ENCODE measurements at places on chromosomes 16 and 17.

DNA sequence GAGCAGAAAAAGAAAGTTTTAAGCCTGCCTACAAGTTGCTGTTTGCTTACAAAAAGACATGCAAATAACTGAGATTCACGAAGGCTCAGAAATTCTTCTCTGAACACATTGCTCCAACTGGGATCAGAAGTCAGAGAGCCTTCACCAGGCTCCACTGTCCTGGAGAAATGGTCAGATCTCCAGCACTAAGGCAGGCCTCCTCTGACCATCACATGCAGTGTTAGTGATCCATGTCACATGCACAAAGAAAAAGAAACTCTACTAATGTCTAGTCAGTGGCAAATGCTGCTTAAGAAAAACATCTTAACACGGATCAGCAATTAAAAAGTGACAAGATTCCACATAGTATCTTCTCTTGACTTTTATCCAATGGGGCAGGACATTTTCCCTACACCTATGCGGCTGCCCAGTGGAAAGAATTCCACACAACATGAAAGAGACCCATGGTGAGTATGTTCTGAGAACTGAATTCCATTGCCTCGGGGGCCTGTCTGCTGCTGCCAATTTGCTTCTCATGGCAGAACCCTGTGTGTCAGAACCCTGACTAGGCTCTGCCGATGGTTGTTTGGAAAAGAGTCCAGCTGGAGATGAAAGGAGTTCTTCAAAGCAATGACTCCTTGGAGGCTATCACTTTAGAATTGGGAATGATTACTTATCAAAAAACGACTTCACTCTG lies 96.6 kb downstream of the HIC1 start:
- no peak for DNase-seq

- DNase-seq = no peak
These were observed 44.2 kb downstream of the BEAN1 start for GRCh38 chr16:66471264-66471663.

DNA sequence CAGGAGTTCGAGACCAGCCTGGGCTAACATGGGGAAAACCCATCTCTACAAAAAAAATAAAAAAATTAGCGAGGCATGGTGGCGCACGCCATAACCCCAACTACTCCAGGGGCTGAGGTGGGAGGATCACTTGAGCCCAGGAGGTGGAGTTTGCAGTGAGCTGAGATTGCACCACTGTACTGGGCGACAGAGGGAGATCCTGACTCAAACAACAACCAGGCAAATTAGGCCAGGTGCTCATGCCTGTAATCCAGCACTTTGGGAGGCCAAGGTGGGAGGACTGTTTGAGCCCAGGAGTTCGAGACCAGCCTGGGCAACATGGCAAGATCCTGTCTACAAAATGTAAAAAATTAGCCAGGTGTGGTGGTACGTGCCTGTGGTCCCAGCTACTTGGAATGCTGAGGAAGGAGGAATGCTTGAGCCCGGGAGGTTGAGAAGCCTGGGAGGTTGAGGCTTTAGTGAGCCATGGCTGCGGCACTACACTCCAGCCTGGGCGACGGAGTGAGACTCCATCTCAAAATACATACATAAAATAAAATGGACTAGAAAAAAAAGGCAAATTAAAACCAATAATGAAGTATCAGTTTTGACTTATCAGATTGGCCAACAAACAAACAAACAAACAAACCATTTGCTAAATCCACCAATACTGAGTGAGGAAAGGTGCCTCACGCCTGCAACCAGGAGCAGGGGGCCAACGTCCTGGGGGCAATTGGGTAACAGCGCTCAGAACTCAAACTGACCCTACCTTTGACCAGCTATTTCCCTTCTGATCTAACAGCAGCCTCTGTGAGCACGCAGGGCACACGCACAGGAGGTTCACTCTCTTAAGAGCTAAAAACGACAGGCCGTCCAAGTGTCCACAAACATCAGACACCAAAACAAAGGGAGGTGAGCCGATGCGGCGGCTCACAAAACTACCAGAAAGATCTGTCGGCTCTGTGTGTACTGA lies 19.4 kb upstream of the FASN start:
- DNase-seq = no peak

GRCh38 chr17:6912110-6913051 lies 80.9 kb upstream of the TEKT1 start:
- no peak for DNase-seq

DNA sequence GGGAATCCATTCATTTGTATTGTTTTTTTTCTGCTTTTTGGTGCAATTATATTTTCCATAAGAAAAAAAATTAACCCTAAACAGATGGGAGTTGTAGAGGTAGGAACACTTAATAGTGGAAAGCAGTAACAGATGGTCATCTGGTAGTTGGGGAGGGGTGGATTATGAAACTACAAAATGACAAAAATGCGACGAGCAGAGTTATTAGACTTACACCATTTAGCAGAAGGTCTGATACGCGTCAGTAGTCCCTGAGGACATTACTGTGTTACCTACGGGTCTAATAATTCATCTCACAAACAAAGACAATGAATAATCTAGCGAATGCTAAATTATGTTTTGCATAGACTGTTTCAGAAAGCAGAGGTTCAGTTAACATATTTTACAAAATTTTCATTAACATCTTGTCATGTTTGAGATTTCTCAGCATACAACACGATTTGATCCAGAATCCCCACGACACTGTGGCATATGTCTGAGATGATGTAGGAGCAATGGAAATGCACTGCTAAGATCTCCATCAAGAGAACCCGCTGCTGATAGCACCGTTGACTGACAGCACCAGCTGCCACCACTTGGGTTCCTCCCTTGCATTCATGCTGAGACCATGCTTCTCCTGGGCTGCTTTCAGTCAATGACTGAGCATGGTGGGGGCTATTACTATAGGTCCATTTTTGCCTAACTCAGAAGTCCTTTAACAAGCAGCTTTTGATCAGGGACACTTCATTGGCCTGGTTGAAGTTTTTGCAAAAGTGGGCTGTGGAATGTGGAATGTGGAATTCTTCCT lies 182.2 kb upstream of the CPHXL start:
- no peak for DNase-seq

DNA sequence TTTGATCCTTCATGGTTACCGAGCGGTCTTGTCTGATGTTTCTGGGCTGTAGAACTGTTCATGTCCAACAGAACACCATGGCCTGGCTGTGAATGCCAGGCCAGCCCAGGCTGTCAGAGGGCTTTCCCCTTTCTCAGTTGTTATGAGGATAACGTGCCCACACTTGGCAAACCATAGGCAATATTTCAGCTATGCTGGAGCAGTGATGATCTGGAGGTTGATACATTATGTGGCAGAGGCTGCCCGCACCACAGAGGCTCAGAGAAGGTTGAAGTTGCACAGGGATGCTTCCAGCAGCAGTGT lies 92.9 kb downstream of the C16orf78 start:
- no peak for DNase-seq

DNA sequence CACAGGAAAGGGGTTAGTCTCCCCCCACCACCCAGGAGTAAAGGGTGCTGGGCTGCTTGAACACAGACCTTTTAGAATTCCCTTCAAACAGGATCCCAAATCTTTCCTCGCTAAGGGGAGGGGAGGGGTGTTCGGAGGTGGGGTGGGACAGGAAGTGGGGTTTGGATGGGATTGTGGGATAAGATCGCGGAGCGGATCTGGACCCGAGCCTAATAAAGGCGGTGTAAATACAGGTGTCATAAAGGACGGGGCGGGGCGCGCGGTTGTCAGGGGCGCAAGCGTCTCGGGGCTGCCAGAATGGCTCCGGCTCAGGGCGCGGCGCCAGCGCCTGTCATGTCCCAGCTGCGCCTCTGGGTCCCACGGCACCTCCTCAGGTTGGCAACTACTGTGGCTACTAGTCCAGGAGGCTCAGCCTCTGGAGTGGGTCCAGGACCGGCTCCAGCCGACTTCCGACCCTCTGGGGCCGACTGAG lies 59.8 kb upstream of the FBXO47 start:
- peak; percentile 15 for DNase-seq

- no peak for DNase-seq
These were observed 2.5 kb downstream of the PSME3 start for GRCh38 chr17:42835732-42836131.

DNA sequence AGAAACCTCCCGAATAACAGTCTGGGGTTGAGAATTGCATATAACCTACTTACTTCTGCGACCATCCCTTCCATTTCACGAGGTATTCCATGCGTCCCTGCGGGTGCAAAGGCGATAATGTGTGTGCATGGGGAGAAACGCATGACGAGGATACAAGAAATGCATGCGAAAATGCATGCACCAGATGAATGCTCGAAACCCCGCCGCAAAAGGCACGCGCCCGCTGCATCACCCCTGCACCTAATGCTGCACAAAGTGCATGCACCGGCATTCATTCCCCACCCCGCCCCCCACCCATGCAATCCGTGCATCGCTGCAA lies 474 bp downstream of the CBX8 start:
- no peak for DNase-seq

All from endothelial cell (in vitro differentiated cells).